ENCODE measurements at places on chromosomes 16 and 17.

GRCh38 chr16:49854796-49855203 lies 1.1 kb downstream of the ZNF423 start:
- DNase-seq = no peak

DNA sequence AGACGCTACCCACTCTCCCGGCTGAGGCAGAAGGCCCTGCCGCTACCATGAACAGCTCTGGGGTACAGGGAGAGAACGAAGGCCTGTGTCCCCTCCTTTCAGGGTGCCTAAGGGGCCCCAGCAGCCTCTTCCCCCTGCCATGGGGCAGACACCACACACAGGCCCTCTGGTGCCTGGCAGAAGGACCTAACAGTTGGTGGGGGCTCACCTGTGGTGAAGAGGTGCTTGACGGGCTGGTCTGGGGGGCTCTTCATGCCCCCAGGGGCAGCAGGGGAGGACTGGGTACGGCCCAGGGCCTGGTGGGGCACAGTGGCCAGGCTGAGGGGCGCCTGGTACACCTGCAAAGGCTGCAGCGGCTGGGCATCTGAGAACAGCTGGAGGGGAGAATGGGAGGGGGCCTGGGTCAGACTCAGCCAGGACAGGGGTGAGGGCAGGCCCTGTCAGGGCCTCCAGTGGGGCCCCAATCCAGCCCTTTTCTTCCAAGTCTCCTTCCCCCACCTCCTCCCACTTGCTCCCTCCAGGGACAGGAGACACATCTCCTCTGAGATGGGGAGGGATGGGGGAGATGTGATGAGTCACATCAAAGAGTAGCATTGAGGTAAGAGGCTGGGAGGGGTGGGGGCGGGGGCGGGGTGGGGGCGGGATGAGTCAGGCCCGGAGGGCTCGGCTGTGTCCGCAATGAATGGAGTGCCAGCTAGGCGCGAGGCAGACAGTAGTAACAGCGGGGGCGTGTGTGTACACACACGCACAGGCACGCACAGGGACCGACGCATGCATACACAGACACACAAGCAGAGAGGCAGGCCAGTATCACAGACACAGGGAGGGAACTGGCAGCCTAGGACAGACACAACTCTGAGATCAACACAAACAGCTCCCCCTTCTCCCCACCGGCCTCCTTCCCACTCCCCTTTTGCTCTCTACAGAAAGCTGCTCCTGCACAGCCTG lies 16.1 kb downstream of the G6PC3 start:
- DNase-seq = no peak

GRCh38 chr17:68085771-68086381 lies 50.3 kb downstream of the KPNA2 start:
- no peak for DNase-seq

DNA sequence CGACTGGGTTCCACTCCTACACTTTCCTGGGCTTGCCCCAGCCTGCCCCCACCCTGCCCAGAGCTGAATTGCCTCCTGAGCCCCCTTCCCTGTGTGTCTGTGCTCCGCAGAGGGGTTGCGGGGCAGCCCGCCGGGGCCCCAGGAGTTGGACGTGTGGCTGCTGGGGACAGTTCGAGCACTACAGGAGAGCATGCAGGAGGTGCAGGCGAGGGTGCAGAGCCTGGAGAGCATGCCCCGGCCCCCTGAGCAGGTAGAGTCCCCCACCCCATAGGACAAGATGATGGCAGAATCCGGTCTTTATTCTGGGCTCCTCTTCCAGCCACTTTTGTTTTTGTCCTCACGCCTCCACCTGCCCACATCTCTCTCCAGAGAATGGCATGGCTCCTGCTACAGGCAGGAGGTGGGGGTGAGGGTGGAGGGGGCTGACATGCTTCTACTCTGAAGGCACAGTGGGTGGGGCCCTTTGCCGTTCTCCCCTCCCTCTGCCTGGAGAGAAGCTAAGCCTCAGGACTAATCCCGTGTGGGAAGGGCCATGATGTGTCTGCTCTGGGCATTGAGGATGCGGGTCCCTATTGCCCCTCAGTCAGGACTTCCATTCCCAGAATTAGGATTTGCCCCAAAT lies 3.5 kb downstream of the ACBD4 start:
- DNase-seq = no peak

- DNase-seq = no peak
These were observed 21.6 kb downstream of the VAC14 start for GRCh38 chr16:70779361-70779760.

- DNase-seq = no peak
These were observed 103.4 kb downstream of the VPS53 start for GRCh38 chr17:611202-611601.

- DNase-seq = no peak
These were observed 23.3 kb downstream of the UNK start for GRCh38 chr17:75807861-75808260.

DNA sequence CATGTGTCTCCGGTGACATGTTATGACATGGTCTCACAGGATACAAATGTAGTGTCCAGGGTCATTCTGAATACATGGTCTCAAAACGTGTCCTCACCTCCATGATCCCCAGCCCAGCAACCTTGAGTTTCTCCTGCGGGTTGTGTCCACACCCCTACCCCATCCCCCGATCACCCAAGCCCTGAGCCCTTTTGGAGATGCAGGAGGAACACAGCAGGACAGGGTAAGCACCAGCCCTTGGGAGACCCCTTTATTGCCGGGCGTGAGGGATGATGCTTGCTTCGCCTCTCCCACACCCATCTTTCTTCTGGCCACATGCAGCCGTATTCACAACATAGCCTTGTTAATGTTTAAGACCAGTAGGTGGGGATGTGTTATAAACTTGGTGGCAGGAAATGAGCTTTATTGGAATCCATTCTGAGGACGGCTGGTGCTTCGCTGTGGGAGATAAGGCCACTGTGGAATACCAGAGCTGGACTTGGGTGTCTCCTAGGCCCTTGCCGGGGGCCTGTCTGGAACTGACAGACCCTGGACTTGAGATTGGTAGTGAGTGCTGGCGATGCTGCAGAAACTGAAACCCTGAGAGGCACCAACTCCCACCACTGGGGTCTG lies 5.5 kb downstream of the TMEM132E start:
- no peak for DNase-seq

DNA sequence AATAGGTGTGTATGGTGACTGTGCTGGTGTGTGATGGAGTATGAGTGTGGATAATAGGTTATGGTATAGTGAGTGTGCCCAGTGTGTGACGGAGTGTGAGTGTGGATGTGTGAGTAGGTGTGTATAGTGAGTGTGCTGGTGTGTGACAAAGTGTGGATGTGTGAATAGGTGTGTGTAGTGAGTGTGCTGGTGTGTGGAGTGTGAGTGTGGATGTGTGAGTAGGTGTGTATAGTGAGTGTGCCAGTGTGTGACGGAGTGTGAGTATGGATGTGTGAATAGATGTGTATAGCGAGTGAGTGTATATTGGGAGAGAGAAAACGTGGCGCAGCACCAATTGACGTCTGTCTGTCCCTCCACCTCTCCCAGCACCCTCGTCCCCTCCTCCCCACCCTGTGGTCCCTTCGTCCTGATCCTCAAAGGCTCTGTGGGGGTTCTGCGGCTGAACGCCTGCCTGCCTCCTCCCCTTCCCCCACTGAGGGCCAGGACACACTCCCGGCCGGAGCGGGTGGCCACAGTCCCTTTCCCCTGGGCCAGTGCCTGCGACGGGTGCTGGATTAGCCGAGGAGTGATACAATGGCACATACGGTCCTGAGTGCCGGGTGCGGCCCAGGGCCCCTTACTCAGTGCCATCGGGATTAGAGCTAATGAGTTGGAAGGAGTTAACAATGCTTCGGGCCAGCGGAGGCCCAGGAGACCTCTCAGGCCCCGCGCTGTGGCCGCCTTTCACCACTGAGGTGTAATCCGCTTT lies 160.0 kb downstream of the MRM1 start:
- DNase-seq = no peak

DNA sequence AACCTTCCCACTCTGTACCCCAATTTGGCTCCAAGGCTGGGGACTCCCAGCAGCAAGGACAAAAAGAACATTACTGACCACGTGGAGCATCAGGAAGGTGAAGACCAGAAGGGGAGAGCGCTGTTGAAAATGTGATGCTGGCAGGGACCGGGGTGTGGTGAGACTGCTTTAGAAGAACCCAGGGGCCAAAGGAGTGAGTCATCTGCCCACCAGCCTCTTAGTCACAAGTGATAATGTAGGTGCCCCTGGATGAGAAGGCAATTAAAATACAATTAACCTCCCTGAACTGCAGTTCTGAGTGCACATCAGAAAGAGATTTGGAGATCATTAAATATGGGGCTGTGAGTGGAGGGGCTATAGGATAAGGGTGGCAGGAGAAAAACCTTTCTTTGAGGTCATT lies 366.6 kb upstream of the CCL2 start:
- no peak for DNase-seq

- DNase-seq = peak; percentile 27
These were observed 2.7 kb downstream of the MAPT start for GRCh38 chr17:45896803-45897693.

Data from hypothalamus (tissue), 51 donors.